Stimulated activated CD4-positive, alpha-beta T cell treated with anti-CD3 and anti-CD28 coated beads, Interleukin-15, amount 100 ng/mL, for 24 hours (primary cell): ENCODE measurements at places on chromosomes 3 and 15.

DNA sequence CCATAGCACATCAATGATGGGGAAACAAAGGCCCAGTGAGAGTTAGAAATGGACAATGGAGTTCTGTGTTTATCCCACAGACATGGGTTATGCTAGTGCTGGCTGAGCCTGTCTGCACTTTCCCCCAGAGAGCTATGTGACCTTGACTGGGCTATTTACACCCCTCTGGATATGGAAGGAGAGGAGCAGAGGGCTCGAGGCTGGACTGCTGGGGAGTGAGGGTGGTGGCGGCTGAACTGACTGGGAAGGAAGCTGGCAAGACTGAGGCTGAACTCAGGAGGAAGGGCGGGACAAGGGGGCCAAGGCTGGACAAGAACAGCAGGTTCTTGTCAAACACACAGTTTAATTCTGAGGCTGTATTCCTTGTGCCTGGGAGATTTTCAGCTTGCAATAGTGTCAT, 10.8 kb upstream of the INSYN1 start:
- DNase-seq: no peak

- DNase-seq: peak; percentile 51
Observed at GRCh38 chr3:46923559-46924350, 46.2 kb downstream of the PTH1R start.

GRCh38 chr3:194806991-194807630, 121.4 kb downstream of the FAM43A start:
- DNase-seq: no peak

DNA sequence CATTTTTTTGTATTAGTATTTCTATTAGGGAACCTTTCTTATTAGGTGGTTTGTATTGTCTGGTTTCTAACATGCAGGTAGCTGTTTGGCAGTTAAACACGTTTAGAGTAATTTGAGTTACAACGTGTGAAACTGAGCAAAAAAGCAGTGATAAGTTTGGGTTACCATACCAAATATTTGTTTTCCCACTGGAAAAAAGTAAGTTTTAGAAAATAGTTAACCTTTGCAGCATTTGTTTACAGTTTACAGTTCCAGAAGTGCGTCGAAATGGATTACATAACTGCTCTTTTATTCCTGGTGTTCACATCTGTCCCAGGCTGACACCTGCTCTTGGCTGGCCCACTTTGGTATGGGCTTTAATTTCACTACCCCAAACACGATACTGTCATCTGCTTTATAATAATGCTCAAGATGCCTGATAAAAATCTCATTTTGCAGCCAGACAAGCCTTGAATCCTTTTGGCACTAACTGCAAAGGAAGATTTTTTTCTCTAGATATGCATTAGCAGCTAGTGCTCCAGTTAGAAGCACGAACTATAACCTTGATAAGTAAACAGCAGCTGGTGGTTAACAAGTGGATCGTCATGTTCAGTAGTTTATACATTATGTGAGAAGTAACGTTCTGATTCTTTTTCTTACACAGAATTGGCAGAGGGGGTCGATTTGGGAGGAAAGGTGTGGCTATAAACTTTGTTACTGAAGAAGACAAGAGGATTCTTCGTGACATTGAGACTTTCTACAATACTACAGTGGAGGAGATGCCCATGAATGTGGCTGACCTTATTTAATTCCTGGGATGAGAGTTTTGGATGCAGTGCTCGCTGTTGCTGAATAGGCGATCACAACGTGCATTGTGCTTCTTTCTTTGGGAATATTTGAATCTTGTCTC, 5.3 kb downstream of the EIF4A2 start:
- DNase-seq: no peak

- no peak for DNase-seq
Observed at GRCh38 chr3:185251272-185251671, 2.6 kb downstream of the EHHADH start.
